Upper lobe of left lung (tissue), 6 donors: ENCODE measurements at places on chromosomes 7 and 10. TPM values are rescaled to one million over a fixed set of nuclear protein-coding genes. Genes with fewer than 3 reads are reported as not detected.

DNA sequence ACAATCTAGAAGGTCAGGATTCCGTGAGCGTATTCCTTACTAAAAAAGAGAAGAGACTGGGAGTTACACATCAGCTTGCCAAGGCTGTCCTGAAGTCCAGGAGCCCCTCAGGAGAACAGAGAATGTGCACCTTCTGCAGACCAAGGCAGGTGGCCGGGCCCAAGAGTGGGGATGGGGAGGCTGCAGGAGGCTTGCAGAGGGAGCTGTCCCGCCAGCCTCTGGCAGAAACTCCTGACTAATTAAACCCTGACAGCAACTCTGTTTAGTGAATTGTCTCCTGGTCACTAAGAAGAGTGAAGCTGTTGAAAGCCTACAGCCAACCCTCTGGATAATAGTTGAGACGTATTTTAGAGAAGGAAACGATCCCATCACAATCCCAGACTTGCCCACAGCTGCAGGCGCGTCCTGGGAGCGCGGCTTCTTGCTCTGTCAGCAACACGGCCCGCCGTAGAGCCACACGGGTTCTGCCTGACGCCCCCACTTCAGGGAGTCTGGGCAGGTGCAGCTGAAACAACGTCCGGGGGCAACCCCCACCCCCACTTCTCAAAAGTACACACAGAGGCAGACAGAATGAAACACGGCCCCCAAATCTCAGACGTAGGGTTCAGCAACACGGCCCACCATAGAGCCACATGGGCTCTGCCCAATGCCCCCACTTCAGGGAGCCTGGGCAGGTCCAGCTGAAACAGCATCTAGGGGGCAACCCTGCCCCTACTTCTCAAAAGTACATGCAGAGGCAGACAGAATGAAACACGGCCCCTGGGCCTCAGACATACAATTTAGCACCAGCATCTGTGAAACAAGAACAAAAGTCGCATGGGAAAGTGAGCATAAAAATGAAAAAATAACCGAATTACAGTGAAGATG, 45.2 kb downstream of the DIP2C start:
- H3K36me3 ChIP-seq = no peaks in the 10 kb centered on the region
- H3K27ac ChIP-seq = no peak overlapping the region
- no peak for DNase-seq
- H3K27me3 ChIP-seq = no peaks in the 10 kb centered on the region

DNA sequence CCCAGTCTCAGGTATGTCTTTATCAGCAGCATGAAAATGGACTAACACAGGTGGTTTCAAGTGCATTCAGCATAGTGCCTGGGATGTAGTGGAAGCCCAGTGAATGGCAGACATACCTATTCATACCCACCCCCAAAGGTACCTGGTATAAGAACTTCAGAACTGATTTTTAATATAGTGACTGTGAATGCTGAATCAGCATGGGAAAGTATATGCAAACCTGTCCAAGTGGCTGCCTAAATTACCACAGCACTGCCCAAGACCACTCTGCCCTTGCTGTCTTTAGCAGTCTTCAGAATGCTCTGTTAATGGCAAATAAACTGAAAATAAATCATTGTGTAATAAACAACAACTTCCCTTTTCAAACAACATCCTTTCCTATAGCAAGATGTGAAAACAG, 312.1 kb downstream of the GPAM start:
- H3K27ac ChIP-seq = no peak overlapping the region
- no peaks in the 10 kb centered on the region for H3K36me3 ChIP-seq
- H3K4me1 ChIP-seq = no peaks in the 10 kb centered on the region
- DNase-seq = no peak
- no peaks in the 10 kb centered on the region for H3K27me3 ChIP-seq

DNA sequence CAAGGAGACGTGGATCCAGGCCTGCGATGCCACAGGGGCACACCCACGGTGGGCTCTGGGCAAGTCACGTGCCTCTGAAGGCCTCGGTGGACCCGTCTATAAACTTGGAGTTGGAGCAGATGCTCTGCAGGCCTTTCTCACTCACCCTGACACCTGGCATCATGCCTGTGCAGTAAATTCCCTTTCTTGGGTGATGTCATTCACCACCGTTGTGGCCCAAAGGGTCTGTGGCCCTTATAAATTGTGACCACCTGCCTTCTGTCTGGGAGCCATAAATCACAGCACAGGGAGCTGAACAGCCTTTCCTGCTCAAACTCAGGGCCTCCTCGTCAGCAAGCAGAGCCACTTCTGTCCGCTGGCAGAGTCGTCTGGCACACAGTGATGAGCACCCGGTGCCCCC, 52.2 kb downstream of the GPAM start:
- H3K27me3 ChIP-seq = no peaks in the 10 kb centered on the region
- no peaks in the 10 kb centered on the region for H3K36me3 ChIP-seq
- no peak overlapping the region for H3K27ac ChIP-seq
- H3K4me1 ChIP-seq = no peaks in the 10 kb centered on the region
- H3K4me3 ChIP-seq = no peak overlapping the region
- DNase-seq = no peak

- H3K36me3 ChIP-seq = no peaks in the 10 kb centered on the region
- no peak overlapping the region for H3K27ac ChIP-seq
- H3K27me3 ChIP-seq = no peaks in the 10 kb centered on the region
- DNase-seq = no peak
- no peak overlapping the region for H3K4me3 ChIP-seq
Observed at GRCh38 chr7:111388912-111389311, 173.4 kb downstream of the IMMP2L start.

The SSMEM1 gene
- not detected for total RNA-seq
